Fibroblast of mammary gland (primary cell): ENCODE measurements at places on chromosomes 13 and 19.
A peak's percentile ranks its signal among the peaks of the same experiment; 100 is the strongest.

DNA sequence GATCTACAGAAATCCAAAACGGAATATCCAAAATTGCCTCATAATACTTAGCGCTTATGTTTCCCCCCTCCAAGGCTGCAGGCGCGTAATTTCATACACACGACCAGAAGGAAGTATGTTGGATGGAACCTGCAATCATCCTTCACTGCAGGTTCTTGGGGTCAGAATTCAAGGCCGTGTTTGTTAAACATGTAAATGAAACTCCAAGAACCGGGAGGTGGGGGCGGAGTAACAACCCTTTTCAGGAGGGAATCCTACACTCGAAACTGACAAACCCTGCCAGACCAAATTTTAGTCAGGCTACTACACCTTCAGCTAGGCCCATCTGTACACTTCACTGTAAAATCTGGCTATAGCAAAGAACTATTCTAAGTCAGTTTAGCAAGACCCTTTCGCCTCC lies 1.3 kb downstream of the ZNF607 start:
- DNase-seq, result no peak

- peak; percentile 20 for DNase-seq
Measured at GRCh38 chr13:94268661-94269060, 210.8 kb downstream of the DCT start.

DNA sequence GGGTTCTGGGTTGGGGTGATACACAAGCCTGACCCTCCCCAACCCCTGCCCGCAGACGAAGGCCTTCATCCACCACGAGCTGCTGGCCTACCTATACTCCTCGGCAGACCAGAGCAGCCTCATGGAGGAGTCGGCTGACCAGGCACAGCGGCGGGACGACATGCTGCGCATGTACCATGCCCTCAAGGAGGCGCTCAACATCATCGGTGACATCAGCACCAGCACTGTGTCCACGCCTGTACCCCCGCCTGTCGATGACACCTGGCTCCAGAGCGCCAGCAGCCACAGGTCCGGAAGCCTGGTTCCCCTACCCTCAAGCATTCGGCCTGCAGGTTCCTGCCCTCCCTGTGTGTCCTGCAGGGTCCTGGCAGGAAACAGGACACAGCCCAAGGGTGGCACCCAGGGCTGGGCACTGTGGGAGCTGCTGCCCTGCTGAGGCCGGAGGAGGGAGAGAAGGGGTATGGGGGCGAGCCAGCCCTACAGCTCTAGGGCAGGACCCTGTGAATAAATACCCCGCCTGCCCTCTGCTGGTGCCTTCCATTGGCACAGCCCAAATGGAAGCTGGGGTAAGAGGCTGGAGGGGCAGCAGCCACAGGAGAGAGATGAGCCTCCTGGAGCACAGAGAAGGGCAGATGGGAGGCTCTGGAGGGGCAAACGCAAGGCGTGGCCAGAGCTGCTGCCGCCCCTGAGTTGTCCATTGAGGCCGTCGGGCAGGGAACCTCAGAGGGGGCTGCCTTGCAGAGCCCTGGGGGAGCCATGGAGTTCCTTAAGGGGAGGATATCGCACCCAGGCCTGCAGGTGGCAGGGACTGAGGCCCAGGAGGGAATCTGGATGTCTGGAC lies 6.8 kb downstream of the TMED1 start:
- DNase-seq, result no peak

GRCh38 chr13:98289339-98289945 lies 112.4 kb upstream of the RNF113B start:
- DNase-seq, result no peak
